IPS DF 19.7 (cell line): ENCODE measurements at places on chromosomes 11 and 22.
A peak's percentile ranks its signal among the peaks of the same experiment; 100 is the strongest.

GRCh38 chr11:12174128-12174476 is 63.7 kb downstream of the MICAL2 start:
- DNase-seq = no peak

- no peak for DNase-seq
Observed at GRCh38 chr22:17820879-17821439, 46.7 kb upstream of the BID start.

DNA sequence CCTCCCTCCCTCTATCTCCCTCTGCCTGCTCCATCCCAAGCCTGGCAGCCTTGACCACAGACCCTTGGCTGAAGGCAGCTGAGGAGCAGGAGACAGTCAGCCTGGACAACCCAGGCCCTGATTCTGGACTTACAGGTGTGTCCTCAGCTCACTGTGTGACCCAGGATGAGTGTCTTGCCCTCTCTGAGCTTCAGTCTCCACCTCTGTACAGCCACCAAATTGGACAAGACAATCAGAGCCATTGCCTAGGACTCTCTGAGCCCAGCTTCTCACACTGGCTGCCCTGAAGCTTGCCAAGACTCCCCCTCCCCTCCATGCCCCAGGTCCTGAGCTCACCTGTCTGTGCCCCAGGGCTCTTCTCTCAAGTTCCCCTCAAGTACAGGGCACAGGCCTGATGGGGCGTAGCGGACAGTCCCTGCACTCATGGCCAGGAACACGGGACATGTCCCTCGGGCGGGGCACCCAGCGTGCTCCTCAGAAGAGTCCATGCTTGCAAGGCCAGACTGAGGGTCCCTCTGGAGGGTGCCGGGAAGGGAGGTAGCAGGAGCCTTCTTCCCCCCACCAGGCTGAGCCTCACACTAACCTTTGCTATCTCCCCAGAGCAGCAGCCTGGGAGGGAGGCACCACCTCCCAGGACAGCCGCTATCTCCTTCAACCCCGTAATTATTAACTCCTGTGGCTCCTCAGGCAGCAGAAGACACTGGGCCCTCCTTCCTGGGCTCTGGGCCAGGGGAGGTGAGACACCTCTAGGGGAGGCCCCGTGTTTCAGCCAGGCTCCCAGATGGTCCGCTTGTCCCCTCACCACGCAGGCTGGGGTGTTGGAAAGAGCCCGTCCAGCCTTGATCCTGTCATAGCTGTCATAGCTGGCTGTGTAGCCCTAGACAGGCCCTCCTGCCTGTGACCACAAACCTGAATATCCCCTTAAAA is 2.6 kb upstream of the RAB3IL1 start:
- DNase-seq = no peak

DNA sequence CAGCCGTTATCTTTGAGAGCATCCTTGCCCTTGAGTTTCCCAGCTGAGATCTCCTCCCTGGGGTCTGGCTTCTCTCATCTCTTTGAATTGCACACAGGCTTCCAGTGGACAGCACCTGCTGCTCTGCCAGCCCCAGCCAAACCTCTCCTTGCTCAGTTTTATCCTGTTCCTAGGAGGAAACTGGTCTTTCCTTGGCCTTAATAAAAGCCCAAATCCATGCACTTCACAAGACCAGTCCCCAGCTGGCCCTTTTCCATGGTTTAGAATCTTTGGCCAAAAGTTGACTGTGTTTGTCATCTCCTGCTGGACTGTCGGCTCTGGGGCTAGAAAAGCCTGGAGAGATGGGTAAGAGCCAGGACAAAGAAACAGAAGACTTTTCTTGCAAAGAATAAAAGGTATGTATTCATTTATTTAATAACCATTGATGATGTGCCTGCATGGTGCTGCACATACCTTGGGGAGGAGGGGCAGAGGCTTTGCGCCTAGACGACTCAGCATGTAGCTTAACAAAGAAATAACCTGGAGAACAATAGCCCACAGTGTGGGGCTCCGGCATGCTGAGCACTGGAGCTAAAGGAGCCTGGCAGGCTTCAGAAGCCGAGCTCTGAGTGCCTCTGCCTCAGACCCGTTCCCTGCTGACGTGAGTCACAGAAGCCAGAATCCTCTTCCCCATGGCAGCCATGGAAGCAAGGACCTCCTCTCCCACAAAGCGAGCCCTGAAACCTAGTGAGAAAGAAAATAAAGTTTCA is 319.3 kb upstream of the B3GAT1 start:
- peak; percentile 59 for DNase-seq

DNA sequence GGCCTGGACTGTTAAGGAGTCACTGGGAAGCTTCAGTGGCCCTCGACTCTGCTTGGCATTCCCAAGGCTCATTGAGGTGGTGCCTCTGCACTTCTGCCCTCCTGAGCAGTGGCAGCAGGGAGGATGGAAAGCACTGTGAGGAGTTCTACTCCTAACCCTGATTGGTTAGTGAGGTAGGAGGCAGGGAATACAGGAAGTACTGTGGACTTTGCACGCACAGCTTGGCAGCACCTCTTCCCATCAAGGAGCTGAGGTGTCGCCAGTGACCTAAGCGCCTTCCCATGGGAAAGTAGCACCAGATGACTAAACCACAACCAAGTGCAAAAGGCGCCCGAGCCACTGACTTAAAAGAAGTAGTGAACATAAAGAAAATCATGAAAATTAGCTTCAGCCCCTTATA is 152.5 kb upstream of the CADM1 start:
- no peak for DNase-seq

DNA sequence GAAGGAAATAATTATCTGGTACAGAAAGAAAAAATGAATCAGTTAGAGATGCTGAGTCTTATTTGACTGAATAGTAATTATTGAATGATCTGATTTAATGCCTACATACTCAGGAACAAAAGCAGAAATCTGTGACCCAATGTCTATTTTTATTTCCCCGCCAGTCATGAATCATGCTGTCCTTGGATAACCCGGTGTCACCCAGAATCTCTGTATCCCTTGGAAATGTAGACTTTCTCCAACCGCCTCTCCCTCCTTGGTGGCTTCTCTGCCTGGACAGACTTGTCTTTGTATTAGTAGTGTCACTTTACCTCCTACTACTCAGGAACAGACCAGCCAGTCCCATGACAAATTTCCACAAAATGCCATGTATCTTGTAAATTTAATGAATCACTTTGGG is 173.3 kb upstream of the PDGFD start:
- no peak for DNase-seq

GRCh38 chr22:21587803-21588611 is 20.5 kb downstream of the UBE2L3 start:
- DNase-seq = no peak

DNA sequence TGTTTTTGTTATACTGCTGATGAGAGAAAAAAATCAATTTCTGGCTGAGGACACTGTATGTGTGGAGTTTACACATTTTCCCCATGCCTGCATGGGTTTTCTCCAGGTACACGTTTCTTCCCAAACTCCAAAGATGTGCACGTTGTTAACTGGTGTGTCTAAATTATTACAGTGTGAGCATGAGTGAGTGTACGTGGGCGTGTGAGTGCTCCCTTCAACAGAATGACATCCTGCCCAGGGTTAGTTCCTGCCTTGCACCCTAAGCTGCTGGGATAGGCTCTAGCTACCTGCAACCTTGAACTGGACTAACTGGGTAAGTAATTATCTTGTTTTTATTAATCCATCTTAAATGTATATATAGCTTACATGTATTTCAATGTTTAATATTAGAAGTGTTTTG is 5.5 kb downstream of the NPAT start:
- DNase-seq = no peak

DNA sequence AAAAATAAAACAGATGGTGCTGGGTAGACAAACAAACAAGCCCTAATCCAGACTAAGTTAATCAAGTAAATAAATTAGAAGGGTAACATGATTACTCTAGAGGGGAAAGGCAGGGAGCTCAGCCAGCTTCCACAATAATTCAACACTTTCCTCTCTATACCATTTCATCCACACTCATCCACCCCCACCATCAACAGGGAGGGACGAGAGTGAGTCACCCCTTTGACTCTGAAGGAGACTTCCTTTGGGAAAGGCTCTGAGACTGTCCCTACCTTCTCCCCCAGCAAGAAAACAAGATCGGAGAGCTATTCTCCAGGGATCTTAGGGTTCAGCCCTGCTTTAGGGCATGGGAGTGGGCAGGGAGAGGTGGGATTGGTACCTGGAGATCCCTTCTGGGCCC is 33.1 kb downstream of the TRIM66 start:
- no peak for DNase-seq

DNA sequence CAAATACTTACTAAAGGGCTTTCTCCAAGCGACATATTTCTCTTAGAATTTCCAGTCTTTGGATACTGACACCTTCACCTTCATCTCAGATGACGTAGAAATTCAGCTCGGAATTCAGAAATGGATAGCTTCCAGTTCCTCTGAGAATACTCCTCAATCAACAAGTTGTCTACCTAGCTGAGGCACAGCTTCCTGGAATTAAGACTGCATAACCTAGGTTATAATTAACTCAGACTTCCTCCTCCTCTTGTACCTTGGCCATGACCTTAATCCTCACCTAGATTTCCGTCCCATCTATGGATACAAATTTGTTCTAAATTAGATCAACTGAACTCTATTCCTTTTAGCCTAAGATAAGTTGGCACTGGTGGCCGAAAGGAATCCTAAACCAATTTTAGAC is 17.4 kb downstream of the ATP5MG start:
- DNase-seq = no peak

GRCh38 chr11:65417702-65418430 is 4.7 kb upstream of the NEAT1 start:
- no peak for DNase-seq

DNA sequence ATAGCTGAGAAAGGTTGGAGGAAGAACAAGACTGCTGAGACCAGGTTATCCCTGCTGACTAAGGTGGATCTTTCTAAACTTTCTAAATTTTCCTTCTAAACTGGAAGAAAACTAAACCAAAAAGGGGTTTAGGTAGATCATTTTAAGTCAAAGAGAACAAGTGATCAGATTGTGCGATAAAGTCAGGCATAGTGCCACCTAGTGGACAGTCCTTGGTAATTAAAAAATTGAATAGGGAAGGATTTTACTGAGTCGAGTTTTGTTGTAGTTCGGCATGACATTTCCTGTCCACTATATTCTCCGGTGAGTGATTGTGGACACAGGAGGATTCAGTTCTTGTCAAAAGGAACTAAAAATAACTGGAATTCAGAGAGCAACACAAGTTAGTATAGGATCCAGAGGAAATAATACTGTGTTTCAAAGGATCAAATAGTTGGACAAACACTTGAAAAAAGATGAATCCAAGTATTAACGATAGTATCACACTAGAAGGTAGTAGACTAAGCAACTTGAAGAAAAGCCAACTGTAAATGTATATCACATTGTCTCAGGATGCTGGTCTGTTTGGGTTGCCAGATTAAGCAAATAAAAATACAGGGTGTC is 1236.4 kb downstream of the FAM181B start:
- DNase-seq = peak; percentile 20

DNA sequence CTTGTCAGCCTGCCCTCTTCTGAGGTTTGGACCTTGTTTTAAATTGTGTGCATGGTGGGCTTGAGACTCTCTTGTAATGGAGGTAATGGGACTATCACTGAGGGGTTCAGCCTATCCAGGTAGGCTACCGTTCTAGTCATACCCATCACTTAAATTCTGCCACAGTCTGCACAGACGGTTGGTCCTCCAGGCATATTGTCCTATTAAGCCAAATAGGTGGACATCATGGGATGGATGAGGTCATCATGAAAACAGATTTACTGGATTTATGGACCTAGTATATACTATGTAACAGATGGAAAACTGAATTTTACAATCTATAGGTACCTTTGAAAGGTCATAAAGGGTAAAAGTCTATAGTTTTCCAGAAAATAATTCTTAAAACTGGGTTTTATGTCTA is 9.1 kb upstream of the RBM4 start:
- DNase-seq = no peak

DNA sequence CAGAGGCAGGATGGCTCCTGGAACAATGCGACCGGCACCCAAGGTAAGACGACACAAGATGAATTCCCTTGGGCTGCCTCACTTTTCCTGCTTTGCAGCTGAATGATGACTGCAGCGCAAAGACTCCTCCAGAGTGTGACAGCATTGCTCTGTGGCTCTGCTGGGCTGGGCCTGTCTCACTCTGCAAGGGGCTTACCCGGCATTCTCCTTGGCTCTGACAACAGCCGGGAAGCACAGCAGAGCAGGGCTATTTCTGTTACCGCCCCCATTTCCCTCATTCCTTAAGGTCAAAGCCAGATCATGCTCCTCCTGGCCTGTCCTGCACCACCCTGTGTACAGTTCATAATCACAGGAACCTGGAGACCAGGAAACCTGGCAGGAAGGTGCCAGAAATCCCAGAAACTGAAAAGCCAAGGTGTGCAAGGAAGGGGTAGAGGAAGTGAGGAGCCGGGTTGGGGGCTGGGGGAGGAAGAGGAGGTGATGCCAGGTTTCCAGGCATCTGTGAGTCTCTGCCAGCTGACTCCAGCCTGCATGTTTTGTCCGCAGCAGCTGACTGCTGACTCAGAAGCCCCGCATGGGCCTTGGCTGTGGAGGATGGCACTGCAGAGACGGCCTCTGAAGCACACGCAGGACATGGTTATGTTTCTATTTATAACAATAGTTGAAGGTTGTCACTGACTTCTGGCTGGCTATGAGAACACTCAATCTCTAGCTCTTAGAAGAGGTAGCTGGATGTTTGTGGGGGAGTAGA is 113.6 kb downstream of the MICAL3 start:
- DNase-seq = no peak

DNA sequence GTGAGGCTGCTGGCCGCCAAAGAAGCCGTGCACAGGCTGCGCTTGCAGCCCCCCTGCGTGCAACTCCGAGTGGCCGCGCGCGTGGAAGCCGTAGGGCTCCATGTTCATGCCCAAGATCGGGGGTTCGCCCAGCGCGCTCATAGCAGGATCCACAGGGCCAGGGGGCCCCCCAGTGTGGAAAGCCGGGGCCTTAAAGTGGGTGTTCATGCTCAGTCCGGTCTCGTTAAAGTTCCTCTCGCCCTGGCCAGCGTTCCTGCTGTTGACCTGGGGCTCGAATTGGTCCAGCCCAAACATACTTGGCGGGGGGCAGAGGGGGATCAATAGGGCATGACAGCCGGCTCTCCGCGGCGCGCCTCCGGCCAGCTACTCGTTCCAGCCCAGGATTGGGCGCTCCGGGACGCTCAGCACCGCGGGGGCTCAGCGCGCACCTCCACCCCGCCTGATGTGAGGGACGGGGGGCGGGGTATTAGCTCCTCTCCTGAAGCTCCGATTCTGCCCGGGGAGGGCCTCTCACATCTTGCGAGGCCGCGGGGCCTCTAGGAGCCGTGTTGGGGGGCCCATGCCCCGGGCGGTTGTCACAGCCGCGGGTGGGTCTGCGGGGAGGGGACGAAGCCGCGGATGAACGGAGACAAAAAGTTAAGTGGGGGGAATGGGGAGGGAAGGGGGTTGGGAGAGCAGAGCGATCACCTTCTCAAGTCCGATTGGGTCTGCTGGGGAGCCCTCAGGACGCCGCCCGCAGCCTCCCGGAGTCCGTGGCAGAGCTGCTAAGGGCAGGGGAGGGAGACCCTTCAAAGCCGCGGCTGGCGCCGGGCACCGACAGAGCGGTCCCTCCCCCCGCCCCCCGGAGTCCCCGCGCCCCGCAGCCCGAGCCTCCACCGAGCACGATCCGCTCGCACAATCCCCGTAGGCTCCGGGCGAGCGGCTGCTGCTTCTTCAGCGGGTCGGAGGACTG is 1.0 kb downstream of the MN1 start:
- DNase-seq = no peak

- DNase-seq = no peak
Observed at GRCh38 chr22:26548984-26549383, 36.7 kb upstream of the TFIP11 start.
